ENCODE measurements at places on chromosomes 1 and 21.

- DNase-seq, result no peak
Observed at GRCh38 chr1:11198257-11198656, 9.1 kb downstream of the ANGPTL7 start.

- DNase-seq, result no peak
Observed at GRCh38 chr21:44779417-44780136, 22.0 kb downstream of the UBE2G2 start.

DNA sequence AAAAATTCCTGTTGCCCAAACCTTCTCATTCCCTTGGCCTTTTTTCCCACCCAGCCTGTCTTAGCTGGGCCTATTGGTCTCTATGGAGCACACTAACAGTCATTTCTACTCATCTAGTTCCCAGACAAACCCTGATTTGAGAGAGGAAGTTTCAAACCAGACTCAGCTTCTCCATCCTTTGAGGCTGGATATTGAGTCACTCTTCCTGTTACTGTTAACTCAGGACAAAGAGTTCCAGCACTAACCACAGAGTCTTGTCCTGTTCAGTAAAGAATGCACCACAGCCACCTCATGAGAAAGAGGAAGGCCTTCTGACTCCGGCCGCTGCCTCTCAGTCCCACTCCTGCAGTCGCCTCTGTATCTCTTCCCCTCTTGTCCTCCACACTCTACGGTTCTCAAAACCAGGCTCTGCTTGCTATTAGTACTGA, 137.8 kb downstream of the PTPRC start:
- no peak for DNase-seq

GRCh38 chr1:62218604-62219003, 24.0 kb downstream of the L1TD1 start:
- no peak for DNase-seq

DNA sequence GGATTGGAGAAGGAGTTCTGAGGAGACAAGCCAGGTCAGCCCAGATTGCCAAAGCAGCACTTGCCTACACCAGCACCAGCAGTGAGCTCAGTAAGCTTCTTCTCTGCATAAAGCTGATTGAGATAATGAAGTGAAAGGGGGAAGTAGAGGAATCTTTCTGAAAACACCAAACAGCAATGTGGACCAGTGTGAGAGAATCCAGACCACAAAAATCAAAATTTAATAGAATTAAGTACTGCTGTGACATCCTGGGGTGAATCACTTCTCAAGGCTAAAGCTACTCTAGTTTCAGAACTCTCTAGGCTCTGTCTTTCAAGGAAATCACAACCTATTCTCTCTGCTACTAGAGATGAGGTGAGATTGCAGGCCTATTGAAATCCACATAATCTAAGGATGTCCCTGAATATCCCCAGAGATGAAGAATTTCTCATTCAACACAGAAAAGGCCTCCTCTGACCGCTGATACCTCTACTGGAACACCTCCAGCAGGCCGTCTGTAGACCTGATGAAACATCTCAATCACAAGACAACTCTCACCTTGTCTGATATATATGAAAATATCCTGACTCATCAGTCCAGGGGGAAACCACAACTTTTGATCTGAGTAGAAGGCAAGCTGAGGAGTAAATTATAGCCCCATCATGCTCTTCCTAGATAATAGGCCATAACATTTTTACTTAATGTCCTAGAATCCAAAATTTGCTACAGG, at the start of gene FCRL4:
TSS of gene FCRL4 (minus strand) at position 127 of the 709 bp plus-strand sequence. CDS start 141 bp downstream, outside the sequence.
- no peak for DNase-seq

DNA sequence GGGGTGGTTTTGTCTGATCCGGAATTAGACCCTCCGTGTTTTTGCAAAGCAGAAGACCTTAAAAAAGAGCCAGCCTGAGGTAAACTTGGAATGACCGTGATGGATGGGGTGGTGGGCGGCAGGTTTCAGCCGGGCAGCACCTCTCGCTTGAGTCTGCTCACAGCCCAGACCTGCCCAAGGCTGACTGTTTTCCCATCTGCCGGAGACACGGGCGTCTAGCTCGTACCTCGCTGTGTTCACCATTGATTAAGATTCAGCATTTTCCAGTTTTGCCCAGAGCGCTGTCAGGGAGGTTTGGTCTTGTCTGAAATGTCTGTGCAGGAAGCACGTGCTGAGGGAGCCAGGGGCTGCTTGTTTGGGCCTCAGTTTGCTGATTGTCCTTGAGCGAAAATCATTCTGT, 591 bp downstream of the KCNAB2 start:
- DNase-seq, result no peak

- no peak for DNase-seq
Observed at GRCh38 chr1:233251201-233251720, 44.3 kb downstream of the PCNX2 start.

DNA sequence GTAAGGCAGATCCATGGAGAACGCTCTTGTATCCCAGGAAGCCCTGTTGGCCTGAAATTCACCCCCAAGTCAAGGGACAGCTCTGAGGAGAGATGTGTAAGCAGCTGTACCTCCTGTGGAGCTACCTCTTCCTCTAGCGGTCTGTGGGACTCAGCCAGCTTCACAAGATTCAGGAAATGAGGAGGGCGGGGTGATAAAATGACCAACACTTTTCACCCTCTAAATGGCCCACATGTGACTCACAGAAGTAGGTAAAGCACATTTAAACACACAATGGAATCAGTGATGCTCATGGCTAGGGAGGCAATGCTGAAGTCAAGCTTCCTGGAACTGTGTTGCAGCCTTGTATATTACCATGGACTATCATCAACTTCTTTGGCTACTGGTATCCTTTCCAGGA, at the start of gene SH2D1B:
TSS of gene SH2D1B (minus strand) at position 135 of the 400 bp plus-strand sequence. CDS start at position 15, 120 bp downstream.
- no peak for DNase-seq

DNA sequence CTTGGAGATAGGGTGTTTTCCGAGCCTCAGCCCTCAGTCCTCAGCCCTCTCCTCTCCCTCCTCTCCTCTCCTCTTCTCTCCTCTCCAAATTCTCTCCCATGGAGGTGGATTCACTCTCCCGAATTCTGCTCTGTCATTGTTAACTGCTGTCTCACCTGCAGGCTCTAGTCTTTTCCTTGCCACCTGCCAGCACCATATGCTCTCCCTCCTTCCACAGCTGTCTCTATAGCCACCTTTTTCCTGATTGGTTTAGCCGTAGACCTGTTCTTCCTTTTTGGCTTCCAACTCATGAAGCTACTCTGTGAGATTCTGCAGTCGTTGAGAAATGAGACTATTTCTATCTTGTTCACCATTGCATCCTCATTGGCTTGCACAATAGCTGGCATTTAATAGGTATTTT, 19.7 kb downstream of the COG2 start:
- no peak for DNase-seq

DNA sequence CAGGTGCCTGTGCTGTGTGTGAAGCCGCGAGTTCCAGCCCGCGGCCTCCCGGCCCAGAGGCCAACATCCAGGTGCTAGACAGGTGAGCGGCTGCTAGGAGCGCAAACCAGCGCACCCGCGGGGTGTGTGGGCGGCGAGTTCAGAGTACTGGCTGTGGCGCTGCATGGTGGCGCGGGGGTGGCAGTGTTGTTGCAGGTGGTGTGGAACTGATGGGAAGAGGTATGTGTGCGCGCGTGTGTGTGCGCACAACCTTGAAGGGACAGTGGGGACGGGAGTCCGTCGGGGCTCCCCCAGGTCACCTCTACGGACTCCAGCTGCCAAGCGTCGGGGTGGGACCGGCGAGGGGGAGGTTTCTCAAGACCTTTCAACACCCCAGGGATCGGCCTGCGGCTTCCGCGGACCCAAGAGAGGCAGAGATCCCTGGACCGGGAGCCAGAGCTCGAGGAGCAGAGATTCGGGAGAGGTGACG, 433 bp upstream of the DMBX1 start:
- DNase-seq, result no peak

- DNase-seq, result no peak
Observed at GRCh38 chr1:44783697-44784093, 4.3 kb downstream of the BEST4 start.

DNA sequence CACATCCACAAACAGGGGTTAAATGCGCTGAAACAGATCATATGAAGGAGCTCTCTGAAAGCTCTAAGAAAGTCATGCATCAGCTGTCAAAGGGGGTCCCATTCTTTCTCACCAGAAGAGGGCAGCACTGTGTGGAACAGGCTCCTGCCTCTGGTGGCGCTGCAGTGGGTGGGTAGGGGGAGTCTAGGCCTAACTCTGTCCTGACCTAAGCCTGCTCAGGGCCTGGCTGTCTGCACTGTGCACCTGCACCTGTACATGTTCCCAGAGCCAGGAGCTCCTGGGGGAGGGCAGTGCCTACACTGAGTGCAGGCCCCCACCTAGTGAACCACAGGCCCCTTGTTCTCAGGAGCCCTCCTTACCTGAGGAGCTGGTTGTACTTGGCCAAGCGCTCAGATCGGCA, 16.0 kb downstream of the ENO1 start:
- DNase-seq, result no peak

DNA sequence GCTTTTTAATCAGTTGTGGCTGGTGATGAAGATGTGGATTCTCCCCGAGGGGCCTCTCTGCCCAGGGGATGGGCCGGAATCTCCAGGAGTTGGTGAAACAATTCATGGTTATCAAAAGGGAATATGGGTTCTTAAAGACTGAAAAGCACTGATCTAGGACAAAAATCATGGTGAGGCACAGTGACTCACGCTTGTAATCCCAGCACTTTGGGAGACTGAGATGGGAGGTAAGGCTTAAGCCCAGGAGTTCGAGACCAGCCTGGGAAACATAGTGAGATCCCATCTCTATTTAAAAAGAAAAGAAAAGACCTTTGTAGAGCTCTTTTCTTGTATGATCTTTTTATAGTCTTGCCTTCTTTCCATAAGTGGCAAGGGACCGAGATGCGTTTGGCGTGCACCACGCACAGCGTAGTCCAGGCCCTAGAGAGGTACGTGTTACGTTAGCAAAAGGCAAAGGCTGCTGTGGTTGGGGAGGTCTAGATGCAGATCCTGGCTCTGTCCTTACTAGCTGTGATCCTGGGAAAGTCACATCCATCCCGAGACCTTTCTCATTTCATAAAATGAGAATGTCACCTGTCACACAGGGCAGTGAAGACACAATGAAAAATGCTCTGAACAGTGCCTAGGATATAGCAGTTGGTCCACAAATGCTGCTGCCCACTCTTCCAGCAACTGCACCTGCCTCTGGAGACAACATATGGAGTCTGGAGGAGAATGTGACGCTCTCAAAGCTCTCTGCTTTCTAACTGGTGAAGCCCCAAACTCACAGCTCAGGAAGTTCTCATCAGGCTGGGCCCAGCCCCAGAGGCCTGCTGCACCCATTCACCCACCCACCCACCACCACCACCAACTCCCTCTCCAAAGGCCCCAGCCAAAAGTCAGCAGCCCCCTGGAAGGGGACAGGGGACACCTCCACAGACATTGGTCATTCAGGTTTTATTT, 54.8 kb downstream of the KIF21B start:
- DNase-seq, result no peak

GRCh38 chr1:107147843-107148242, 7.0 kb downstream of the NTNG1 start:
- no peak for DNase-seq

DNA sequence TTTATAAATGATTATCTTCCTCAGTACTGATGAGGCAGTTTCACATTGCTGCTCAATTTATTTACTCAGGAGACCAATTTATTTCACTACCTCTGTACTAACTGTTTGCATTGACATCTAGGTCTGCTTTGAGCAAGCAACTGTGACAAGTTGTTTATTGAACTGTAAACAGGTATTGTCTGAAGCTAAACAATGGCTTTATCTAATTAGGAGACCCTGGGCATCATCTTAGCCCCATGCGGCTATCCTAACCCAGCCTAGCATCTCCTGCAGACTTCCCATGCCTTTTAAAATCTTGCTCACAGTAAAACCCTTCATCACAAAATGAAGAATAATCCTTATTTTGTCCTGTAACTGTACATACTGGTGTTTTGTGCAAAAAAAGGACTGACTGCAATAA, 348.2 kb downstream of the RWDD3 start:
- DNase-seq, result no peak

DNA sequence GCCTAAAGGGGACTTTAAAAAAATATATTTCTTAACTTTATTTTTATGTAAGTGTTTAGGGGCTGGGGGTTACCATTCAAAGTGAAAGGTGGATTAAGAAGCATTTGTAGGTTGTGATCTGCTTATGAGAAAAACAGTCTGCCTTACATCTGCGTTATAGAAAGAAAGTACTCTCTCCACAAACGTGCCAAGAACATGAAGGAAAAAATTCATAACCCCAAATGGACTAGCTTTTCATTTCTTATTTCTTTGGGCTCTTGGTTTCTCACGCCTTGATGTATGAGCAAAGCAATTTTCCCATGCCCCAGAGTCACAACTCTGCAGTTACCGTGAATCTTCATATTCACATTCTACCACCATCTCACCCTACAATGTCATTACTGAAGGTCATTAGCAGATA, 1165.1 kb upstream of the ADGRL4 start:
- no peak for DNase-seq

DNA sequence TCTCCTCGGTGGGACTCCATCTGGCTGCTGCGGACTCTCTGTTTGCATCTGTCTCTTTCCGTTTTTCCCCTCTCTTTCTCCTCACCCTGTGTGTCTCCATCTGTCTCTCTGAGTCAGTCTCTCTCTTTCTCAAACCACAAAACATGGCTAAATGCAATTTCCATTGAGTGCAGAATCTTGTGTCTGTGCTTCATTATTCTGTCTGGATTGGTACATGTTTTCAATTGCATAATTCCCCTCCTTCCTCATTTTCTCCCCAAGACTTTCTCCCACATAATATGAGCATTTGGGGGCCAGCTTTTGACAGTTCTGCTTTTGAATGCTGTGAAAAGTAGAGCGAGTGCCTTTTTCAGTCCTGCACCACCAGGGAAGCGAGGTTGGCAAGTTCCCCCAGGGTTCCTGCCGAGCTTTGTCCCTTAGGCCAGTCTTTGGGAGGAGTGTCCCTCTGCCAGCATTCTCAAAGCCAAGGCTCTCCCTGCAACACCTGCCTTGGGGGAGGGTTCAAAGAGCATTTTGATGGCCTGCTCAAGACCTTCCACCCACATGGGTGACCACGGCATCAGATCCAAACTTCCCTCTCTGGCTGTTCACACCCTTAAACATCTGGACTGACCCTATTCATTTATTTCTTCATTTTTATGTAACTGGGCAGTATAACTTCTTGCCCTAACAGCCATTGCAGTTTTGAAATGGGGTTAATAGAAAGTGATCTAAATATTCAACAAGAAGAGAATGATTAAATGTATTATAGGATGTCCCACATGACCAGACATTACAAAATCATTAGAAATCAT, 32.8 kb upstream of the SCMH1 start:
- DNase-seq, result no peak

- DNase-seq, result no peak
Observed at GRCh38 chr1:31101147-31101502, 35.6 kb upstream of the PUM1 start.

DNA sequence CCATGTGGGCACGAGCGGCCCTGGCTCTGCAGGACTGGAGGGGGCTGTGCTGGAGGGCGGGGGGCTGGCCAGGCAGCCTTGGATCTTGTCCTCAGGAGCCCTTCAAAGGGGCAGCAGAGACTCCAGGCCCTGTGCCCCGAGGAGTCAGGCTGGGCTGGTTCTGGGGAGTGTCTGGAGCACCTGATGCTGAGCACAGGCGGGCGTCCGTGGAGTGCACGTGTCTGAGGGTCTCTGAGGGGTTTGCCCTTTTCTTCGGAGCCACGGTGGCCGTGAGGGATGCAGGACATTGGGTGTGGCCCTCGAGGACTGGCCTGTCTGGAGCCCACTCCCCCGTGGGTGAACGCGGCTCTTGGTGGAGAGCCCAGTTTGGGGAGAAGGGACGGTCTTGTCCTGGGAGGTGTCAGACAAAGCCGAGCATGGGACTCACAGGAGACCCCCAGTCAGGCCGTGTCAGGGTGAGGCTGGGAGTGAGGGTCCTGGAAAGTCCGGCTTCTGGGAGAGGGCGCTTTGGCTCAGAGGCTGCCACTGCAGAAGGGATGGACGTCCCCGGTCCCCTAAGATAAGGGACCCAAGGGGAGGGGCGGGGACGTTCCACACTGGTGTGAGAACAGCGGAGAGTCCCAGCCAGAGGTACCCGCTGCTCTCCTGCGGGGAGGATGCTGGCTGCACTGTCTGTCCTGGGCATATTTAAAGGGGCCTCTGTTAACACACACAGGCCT, 60.8 kb downstream of the COL18A1 start:
- DNase-seq, result no peak

Data from activated CD4-positive, alpha-beta T cell treated with anti-CD3 and anti-CD28 coated beads for 24 hours (primary cell).